ENCODE measurements at places on chromosomes 16 and 17.

DNA sequence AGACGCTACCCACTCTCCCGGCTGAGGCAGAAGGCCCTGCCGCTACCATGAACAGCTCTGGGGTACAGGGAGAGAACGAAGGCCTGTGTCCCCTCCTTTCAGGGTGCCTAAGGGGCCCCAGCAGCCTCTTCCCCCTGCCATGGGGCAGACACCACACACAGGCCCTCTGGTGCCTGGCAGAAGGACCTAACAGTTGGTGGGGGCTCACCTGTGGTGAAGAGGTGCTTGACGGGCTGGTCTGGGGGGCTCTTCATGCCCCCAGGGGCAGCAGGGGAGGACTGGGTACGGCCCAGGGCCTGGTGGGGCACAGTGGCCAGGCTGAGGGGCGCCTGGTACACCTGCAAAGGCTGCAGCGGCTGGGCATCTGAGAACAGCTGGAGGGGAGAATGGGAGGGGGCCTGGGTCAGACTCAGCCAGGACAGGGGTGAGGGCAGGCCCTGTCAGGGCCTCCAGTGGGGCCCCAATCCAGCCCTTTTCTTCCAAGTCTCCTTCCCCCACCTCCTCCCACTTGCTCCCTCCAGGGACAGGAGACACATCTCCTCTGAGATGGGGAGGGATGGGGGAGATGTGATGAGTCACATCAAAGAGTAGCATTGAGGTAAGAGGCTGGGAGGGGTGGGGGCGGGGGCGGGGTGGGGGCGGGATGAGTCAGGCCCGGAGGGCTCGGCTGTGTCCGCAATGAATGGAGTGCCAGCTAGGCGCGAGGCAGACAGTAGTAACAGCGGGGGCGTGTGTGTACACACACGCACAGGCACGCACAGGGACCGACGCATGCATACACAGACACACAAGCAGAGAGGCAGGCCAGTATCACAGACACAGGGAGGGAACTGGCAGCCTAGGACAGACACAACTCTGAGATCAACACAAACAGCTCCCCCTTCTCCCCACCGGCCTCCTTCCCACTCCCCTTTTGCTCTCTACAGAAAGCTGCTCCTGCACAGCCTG is 16.1 kb downstream of the G6PC3 start:
- peaks cover 78% of the 10 kb centered on the region for H3K36me3 ChIP-seq
- H3K4me3 ChIP-seq = no peak overlapping the region
- H3K27ac ChIP-seq = no peak overlapping the region
- H3K27me3 ChIP-seq = no peaks in the 10 kb centered on the region
- peak; percentile 39 for DNase-seq

DNA sequence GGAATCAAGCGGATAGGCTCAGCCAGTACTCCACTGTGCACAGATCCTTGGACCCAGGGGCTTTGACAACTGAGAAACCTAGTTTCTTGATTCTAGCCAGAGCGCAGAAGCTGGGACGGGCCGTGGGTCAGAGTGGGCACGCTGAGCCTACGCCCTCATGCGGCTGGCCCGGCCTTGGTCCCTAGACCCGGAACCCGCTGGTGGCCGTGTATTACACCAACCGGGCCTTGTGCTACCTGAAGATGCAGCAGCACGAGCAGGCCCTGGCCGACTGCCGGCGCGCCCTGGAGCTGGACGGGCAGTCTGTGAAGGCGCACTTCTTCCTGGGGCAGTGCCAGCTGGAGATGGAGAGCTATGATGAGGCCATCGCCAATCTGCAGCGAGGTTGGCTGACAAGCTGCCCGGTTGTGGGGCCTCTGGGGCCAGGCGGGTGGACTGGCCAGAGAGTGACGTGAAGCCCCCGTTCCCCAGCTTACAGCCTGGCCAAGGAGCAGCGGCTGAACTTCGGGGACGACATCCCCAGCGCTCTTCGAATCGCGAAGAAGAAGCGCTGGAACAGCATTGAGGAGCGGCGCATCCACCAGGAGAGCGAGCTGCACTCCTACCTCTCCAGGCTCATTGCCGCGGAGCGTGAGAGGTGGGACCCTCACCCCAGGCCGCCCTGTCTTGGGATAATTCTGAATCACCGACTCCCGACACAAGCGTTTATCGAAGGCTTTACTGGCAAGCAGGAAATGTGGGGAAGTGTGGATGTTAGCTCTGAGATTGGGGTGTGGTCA is 946 bp downstream of the STUB1 start:
- H3K4me3 ChIP-seq = peak overlapping the region; percentile 83
- DNase-seq = no peak
- H3K27ac ChIP-seq = peak overlapping the region; percentile 95
- H3K36me3 ChIP-seq = peaks cover 19% of the 10 kb centered on the region
- H3K27me3 ChIP-seq = no peaks in the 10 kb centered on the region
- H3K4me1 ChIP-seq = peaks cover 33% of the 10 kb centered on the region

DNA sequence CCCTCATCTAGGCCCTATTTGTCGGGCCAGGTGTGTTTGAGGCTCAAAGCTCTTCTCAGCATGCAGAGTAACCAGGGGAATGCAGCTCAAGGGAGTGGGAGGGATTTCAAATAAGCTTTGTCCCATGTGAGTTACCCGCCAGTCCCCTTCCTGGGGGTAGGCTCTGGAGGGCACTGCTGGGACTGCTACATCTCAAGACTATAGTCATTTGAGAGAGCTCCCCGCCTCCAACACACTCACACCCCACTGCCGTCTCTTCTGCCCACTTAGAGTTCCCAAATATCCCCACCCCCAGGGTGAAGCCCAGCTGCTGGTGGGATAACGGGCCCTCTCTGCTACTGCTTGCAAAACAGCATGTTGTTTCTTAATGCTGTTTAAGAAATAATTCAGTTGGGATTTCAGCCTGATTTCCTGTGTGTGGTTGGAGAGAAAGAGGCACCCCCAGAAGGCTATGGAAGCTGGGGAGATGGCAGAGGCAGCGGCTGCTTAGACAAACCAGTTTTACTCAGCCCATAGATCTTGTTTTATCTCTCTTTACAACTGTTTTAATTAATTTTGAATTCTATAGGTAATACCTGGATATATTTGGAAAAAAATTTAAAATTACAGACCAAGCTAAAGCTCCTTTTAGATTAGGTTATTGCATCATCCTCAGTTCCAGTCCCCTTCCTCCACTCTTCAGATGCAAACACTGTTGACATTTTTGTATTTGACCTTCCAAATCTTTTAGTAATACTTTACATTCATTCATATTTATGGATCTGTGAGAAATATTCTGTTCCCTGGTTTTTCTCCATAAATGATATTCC is 4.1 kb upstream of the MPO start:
- no peak overlapping the region for H3K27ac ChIP-seq
- no peaks in the 10 kb centered on the region for H3K4me1 ChIP-seq
- H3K4me3 ChIP-seq = no peak overlapping the region
- DNase-seq = no peak
- no peaks in the 10 kb centered on the region for H3K36me3 ChIP-seq

GRCh38 chr17:58517928-58518609 is 3.6 kb upstream of the MTMR4 start:
- H3K27ac ChIP-seq = peak overlapping the region; percentile 99
- peaks cover 20% of the 10 kb centered on the region for H3K4me1 ChIP-seq
- peak overlapping the region; percentile 71 for H3K4me3 ChIP-seq
- no peaks in the 10 kb centered on the region for H3K36me3 ChIP-seq
- peak; percentile 100 for DNase-seq
- no peaks in the 10 kb centered on the region for H3K27me3 ChIP-seq

DNA sequence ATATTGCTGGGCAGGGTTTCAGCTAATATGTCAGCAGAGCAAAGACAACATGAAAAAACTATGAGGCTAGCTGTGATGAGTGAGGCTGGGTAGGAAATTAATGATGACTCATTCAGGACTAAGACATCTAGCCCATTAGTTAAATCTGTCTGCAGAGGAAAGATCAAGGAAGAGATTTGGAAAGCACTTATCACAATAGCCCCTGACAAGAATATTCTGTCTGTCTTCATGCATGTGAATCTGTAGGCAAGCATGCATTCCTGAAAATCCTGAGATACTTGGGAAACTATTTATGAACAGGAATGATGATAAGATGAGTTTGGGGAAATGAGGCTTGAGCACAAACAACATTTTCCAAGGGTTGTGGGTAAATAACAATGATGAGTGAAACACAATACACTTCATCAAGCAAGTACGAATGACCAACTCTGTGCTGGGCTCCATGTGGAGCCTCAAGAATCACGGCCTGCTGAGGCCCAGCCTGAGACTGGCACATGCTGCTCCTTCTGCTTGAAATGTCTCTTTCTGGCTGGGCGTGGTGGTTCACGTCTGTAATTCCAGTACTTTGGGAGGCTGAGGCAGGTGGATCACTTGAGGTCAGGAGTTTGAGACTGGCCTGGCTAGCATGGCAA is 96.5 kb upstream of the ASIC2 start:
- H3K36me3 ChIP-seq = no peaks in the 10 kb centered on the region
- no peak for DNase-seq
- no peaks in the 10 kb centered on the region for H3K27me3 ChIP-seq
- H3K4me1 ChIP-seq = no peaks in the 10 kb centered on the region
